RPMI7951 (cell line): ENCODE measurements at places on chromosomes 2 and 18. TPM values are rescaled to one million over a fixed set of nuclear protein-coding genes. Genes with fewer than 3 reads are reported as not detected.
A peak's percentile ranks its signal among the peaks of the same experiment; 100 is the strongest.

DNA sequence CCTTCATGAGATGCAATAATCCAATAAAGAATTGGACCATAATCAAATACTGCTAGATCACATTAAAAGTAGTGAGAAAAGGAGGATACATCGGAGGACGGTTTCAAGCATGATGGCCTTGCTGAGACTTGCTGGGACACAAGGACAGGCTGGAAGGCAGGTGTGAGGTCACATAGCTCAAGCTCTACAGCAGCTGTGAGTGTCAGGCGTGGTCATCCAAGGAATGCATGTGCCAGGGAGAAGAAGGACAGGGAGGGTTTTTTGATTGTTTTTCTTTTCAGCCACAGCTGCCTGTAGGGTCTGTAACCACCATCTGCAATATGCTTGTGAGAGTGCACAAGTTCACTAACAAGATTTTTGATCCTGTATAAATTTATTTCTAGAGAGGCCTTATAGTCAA lies 57.6 kb downstream of the BMP10 start:
- peak; percentile 47 for DNase-seq

DNA sequence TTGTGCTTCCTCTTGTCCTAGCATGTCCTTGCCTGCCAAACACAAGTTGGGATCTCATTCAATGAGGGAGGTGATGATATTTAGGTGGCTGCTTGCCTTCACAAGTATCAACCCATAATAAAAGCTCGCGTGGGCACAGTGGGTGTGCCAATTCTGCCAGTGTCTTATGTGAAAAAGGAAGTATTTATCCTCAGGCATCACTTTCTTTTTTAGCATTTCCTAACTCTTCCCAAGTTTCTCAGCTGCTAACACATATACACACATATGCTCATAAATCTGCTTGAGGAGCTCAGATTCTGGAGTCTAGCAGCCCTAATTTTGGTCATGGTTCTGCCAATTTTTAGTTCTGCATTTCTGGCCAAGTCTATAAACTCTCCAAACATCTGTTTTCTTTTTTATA lies 319.5 kb upstream of the HNMT start:
- DNase-seq: no peak

GRCh38 chr2:157269922-157270321 lies 12.4 kb downstream of the GALNT5 start:
- no peak for DNase-seq

DNA sequence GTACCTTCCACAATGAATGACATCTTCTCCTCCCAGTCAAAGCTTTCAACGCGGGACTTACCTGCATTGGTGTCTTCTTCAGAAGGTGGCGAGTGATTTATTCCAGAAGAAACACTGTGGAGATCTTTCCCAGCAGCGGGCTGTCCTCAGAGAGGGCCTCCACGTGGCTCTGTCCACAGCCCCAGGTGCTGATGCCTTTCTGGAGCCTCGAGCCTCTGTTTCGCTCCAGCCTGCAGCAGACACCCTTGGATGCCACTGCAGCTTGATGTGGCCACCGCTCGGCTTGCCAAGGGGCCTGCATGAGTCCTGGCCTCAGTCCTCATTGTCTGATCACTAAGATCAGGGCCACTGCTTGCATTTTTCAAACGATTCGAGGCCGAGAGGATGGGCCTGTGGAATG lies 46.6 kb upstream of the GALR1 start:
- no peak for DNase-seq

DNA sequence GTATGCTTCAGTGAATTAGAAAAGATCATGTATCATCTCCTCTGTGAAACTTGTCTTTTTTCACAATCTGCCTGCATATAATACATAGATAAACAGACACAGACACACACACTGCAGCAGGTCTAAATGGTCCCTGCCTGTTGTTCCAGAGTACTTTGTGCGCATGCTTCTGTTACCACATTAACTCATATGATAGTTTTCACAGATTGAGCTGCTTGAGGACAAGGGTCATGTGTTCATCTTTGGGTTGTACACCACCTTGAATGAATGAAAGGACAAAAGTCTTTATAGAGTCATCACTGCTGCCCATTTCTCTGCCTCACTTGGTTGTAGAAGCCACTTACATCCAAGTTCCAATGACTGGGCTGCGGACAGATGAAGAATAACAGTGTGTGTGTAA lies 72.7 kb upstream of the GLS start:
- DNase-seq: no peak

DNA sequence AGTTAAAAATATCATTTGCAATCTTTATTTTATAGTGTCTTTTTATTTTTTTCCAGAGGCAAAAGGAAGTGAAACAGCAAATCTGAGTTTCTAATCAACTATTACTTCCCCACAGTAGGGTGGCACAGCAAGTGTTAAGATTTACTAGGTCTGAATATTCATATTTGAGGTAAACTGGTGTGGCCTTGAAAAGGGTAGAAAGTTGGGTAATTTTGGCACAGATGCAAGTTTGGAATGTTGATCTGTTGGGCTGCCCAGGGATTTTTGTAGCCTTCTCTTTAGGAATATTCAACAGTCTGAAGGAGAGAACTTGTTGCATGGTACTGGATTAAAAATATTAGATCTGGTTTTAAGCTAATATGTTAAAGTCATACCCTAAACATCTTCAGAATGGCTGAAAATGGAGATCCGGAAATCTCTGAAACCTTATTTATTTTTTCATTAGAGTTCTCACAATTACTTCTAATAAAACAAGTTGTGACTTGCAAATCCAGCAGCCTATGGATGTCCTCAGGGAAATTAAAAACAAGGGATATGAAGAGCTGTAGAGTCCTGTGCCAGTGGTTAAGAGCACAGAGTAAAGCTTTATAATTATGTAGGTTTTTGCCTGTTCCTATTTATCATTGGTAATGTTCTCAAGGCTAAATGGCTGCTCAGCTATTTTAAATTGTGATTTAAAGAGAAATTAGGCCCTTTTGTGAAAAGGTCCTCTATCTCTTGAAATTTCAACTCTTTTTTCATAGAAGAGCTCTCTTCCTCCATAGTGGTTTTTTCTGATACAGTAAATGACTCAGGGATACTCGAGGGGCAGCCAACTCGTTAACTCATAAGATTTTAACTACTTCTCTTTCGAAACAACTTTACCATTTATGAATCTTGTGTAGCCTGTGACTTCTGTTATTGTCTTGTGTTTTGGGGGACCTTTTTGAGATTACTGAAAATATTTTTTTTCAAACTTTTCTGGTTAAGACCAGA lies 11.0 kb downstream of the TANK start:
- peak; percentile 10 for DNase-seq

GRCh38 chr2:199627417-199627816 lies 169.7 kb upstream of the SATB2 start:
- no peak for DNase-seq

DNA sequence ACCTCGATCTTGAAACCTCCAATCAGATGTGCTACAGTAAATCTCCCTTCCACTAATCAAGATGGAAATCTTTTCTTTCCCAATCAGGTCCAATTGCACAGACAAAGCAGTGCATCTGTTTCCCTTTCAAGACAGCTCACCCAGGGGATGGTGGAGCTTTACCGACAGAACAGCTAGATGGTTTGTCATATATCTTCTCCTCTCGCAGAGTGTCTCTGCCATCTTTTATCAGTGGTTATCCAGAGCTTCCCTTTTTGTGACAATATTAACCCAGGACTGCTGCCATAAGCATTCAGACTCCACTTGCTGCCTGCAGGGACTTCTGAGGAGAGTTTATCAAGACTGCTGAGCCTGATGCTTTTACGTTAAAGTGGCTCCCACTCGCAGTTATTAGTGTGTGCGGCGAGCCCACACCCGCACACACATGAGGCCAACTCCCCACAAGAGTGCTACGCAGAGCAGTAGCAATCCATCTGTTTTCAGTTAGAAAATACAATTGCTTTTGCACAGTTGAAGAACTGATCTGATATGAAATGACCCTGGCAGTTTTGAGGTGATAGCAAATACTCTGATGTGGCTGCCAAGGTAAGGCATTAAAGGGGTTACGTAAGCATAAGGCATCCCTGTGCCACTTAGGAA lies 398.9 kb downstream of the NCKAP5 start:
- no peak for DNase-seq

- no peak for DNase-seq
Measured at GRCh38 chr2:175293195-175293594, 111.7 kb upstream of the ATP5MC3 start.

DNA sequence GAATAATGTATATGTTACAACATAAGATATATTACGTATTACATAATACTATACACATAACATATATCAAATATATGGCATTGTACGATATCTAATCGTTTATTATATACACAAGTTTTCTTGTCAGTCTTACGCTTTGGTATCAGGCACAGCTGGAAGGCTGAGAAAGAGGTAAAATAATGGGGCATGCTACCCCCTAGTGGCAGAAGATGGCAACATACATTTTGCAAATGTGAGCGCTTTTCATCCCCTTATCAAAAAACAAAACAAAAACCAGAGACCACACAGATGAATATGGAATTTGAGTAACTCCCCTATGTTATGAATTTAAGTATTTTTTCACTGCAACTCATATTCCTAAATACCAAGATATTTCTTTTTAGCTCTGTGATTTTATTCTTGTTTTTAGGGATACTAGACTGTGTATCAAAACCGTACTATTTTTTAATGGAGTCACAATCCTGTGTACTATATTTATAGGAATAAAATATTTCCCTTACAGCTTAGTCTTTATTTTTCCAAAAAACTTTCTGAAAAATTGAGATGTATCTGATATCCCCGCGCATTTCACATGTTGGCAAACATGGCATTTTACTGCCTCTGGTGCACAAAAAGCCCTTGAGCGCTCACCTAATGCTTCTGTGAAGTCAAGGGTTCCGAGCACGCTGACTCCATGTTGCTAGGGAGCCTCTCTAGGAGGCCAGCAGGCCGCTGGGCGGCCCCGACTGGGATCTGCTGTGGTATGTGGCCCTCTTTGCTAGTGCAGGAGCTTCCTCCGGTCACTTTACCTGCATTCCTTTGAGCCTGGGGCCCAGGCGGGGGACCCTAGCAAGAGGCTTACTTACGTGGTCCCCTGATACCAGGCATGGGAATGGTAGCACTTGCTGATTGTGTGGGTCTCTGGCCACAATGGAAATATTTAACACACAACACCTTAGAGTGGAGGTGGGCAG lies 62.5 kb downstream of the SLC4A3 start:
- DNase-seq: peak; percentile 69

DNA sequence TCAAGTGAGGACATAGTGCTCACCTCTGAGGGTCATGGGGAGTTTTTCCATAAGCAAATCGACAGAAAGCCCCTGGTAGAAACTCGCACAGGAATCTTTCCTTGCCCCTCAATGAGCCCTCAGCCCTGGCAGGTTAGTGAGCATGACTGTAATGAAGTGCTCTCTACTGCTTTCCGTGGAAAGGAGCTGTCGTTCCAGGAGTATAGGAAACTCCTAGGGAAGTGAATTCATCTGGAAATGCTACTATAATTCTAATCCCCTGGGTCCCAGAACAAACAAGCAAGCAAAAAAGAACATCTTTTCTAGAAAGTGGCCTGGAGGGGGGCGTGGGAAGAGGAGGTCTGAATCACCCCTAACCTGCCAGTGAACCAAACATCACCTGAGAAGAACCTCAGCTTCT lies 18.1 kb downstream of the BCL2L11 start:
- DNase-seq: no peak

- no peak for DNase-seq
Measured at GRCh38 chr2:172428832-172429210, 1.4 kb downstream of the ITGA6 start.

The NDUFB3 gene
- total RNA-seq: 212 and 224 TPM in 2 replicates
